Activated CD4-positive, alpha-beta T cell treated with anti-CD3 and anti-CD28 coated beads, Interleukin-2, Interleukin-6, amounts not matched to agents 100 ng/mL and 50 ng/mL, durations not matched to agents 16 hours and 8 hours (primary cell): ENCODE measurements at places on chromosomes 13 and 19.

- peak; percentile 100 for DNase-seq
These were observed at the start of gene ACTN4 for GRCh38 chr19:38647368-38647965. ACTN4 (plus strand) TSS chr19:38647649; CDS start chr19:38647746, 97 bp downstream.

GRCh38 chr19:3479177-3479833 is 1.0 kb downstream of the SMIM24 start:
- DNase-seq: peak; percentile 30

DNA sequence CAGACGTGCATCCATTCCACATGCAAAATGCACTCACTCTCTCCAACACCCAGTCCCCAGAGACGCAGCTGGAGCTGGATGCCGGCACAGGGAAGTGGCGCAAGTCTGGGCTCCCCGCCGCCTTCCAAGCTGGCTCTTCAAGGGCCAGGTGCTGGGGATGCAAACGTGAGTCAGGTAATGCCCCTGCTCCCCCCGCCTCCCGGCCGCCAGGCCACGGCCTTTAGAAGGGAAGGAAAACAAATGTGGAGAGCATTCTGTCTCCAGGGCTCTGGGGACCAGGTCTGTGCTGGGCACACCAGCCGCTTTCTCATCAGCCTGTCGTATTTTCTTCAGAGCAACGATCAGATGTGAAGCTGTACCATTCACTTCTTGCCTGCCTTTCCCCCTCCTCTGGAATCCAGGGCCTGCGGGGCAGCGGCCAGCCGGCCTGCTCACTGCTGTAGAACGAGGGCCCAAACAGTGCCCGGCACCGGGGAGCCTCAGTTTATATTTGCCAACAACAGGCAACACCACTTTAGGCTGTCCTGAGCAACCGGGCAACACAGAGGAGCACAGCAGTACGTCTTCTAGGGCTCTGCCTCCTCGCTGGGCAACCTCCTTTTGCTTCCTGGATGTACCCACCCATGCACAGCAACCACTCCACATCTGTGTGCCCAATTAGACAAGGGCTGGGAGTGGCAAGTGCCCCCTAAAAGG is 3.8 kb downstream of the RAB20 start:
- DNase-seq: no peak

GRCh38 chr19:52941941-52942385 is 18.7 kb upstream of the ZNF888 start:
- peak; percentile 3 for DNase-seq

DNA sequence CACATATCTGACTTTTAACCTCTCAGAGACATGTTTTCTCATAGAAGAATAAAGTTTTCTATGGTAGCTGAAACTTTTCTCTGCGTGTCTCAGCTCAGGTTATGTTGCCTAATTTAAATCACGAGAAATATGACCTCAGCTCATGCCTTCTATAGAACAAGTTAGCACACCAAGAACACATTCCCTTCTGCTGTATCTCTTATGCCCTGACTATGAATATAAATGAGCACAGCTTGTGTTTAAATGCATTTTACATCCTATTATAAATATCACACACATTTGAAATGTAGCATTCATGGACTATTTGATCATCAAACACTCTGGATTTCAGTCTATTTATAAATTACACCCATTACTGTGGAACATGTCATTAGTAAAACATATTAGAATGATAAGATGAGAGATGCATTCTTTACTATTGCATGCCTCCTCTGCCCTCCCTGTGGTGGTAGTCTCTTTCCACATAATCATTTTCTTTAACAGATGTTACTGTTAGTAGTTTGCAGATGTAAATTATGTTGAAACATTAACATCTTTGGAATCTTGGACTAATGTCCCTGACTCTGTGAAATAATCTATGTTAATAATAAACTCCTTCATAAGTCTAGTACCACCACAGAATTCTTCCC is 2044.9 kb upstream of the PCDH20 start:
- no peak for DNase-seq

GRCh38 chr13:25286308-25286968 is 850 bp downstream of the MTMR6 start:
- DNase-seq: peak; percentile 61

GRCh38 chr19:13978351-13979243 is 26.3 kb downstream of the DCAF15 start:
- DNase-seq: no peak

- no peak for DNase-seq
These were observed 325.4 kb downstream of the FOXO1 start for GRCh38 chr13:40341096-40341471.

GRCh38 chr13:114298866-114299265 is 15.4 kb upstream of the CHAMP1 start:
- DNase-seq: no peak

GRCh38 chr13:95411428-95412040 is 110.3 kb upstream of the ABCC4 start:
- no peak for DNase-seq

DNA sequence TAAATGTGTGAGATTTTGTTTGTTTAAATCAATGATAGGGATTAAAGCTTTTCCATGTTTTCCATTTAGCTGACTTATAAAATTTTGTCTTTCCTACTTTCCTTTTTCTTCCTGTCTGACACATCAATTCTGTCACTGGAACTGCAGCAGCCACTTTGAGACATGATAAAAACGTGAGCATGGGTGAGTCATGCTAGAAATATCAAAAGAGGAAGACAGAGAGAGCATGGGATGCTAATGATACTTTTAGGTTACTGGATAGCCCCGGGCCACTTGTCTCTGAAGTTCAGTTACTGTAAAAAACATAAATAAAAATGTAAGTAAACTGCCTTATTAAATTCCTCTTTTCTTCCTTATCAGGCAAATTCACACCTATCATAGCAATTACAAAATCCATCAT is 1332.0 kb upstream of the PCDH20 start:
- no peak for DNase-seq

DNA sequence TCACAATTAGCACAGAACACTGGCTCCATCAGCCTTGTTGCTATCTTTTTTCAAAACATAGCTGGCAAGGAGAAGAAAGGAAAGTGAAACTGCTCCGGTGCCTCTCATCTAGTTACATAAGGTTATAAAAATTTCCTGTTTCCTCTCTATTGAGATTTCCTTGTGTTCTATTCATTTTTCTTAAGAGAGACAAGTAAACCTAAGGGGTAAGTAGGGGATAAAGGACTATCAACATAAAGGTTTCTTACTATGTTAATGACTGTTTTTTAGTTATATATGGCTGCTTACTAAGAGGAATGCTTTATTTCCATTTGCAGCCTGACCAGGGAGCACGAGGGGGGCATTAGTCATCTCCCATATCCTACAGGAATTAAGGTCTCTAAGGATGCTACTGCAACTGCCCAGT is 73.2 kb upstream of the MLNR start:
- DNase-seq: peak; percentile 17

GRCh38 chr19:11050323-11051114 is 38.7 kb upstream of the LDLR start:
- DNase-seq: no peak

DNA sequence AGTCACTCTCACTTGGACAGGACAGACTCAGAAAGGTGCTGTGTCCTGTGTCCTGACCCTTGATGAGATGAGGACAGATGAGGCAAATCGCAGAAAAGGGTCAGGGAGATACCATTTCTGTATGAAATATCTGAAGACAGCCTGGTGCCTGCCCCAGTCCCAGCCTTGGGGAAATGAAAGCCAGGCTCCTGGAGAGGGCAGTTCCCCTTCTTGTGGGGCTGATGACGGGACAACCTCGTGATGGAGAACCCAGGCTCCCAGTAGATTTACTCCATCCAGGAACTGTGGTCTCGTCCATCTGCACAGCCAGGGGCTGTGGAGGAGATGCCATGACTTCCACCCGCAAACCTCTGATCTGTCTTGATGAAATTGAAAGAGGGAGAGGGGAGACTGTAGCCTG is 13.8 kb downstream of the LILRB1 start:
- DNase-seq: no peak

GRCh38 chr13:83714236-83714635 is 168.0 kb downstream of the SLITRK1 start:
- no peak for DNase-seq

DNA sequence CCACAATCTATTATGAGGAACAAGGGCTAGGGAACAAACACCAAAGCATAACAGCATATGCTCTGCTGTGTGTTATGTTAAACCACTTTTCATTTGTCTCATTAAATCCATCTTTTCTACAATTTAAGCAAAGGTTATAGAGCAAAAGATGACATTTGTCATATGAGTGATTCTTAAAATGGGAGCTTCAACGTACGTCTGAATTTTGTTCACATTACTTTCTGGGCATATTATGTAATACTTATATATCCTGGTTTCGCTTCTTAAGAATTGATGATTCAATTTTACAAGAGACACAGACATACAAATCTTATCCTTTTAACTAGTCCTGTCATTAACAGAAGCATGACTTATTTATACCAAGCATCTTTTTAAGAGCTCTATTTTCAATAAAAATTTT is 3.3 kb upstream of the TPP2 start:
- DNase-seq: no peak

DNA sequence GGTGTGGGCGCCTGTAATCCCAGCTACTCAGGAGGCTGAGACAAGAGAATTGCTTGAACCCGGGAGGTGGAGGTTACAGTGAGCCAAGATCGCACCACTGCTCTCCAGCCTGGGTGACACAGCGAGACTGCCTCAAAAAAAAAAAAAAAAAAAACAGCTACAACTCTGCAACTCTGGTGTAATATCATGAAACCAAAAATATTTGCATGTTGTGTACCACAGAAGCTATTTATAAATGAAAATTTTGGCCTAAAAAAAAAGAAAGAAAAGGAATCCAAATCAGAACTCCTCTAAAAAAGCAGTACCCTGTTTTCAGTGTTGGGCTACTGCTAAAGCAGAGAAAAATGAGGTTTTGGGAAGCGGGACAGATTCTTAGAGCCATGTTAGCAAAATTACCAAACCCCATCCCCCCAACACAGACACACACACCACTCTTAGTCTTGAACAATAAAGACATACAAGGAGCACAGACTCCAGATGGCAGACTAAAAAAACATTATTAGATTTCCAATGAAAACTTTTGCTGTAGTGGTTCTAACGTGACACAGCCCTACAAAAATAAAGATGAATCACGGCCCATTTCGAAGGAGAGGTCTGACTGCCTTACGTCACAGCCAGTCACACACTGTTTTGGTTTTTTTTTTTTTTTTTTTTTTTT is 51.5 kb downstream of the INSR start:
- no peak for DNase-seq

DNA sequence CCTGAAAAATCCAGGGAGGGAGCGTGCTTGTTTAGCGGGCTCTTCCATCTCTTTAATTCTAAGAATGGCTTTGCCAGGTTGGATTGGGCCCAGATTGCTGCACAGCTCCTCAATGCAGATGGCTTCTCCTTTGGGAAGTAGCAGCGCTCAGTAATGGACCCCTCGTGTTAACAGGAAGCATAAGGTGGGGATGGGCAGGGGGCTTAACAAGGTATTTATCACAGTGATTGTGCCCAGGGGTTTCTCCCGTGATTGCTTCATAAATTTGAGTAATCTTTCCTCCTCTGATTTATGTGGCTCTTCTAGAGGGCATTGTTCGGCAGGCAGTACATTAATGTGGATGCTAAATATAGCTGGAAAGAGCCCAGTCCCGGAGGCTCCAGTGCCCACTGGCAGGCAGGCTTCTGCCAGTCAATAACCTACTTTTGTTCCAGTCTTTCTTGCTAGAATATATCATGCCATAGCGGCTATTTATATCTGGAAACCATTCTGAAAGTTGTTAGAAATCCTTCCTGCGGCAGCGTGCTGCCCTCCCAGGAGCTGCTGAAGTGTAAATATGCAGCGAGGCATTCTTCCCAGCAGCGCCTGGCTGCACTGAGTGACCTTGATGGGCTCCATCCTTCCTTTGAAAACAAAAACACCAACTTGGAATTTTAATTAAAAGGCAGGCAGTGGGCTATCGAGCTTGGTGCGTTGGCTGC is 65.0 kb downstream of the FGF9 start:
- no peak for DNase-seq

GRCh38 chr13:40272776-40273139 is 393.7 kb downstream of the FOXO1 start:
- no peak for DNase-seq

- no peak for DNase-seq
These were observed 26.4 kb upstream of the F7 start for GRCh38 chr13:113078902-113079780.

- DNase-seq: peak; percentile 74
These were observed 82.5 kb downstream of the AKAP11 start for GRCh38 chr13:42354241-42355091.

- DNase-seq: no peak
These were observed 25.2 kb downstream of the ARL11 start for GRCh38 chr13:49653478-49653877.

GRCh38 chr19:13784731-13785452 is 10.4 kb upstream of the ZSWIM4 start:
- DNase-seq: peak; percentile 69

GRCh38 chr19:19530423-19530804 is 1.7 kb downstream of the YJEFN3 start:
- no peak for DNase-seq

DNA sequence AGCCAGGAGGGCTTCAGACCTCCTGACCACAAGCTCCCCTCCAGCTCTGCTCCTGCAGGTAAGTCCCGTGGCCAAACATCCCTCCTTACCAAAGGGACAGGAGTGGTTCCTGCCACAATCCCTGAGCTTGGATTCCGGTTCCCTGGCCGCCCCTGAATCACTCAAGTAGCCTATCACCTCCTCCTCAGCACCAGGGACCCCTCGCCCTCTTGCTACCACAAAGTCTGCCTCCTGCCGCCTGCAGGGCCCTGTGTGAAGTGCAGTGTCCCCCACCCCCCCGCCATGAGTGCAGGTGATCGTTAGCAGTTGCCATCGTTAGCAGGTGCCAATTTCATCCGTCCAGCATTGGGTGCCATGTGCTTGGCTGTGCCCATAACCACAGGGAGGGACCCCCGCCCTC is 40.8 kb upstream of the RANBP3 start:
- DNase-seq: no peak

- DNase-seq: no peak
These were observed 399 bp upstream of the SPTBN4 start for GRCh38 chr19:40466219-40466984.

- DNase-seq: no peak
These were observed 313.3 kb downstream of the HS6ST3 start for GRCh38 chr13:96403241-96403640.

- peak; percentile 69 for DNase-seq
These were observed 10.5 kb downstream of the MTMR6 start for GRCh38 chr13:25276748-25277147.
